ENCODE measurements at places on chromosomes 13 and 19.
A peak's percentile ranks its signal among the peaks of the same experiment; 100 is the strongest.

DNA sequence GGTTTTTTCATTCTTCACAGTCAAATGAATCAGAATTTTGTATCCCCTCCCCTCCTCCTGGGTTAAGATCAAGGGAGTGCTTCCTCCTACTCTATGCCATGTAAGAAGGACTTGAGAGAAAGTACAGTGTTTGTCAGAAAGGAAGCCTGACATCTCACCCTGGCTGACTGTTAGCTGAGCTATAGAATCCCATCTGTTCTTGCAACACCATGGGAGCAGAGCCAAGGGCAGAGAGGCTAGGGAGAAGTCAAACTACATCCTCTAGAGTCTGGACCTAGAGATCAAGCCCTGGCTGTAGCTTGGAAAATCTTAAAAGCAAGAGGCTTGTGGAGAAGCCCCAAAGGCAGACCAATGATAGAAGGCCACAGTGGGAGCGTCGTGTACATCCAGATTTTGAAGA is 145.9 kb downstream of the OLFM4 start:
- no peak for DNase-seq

DNA sequence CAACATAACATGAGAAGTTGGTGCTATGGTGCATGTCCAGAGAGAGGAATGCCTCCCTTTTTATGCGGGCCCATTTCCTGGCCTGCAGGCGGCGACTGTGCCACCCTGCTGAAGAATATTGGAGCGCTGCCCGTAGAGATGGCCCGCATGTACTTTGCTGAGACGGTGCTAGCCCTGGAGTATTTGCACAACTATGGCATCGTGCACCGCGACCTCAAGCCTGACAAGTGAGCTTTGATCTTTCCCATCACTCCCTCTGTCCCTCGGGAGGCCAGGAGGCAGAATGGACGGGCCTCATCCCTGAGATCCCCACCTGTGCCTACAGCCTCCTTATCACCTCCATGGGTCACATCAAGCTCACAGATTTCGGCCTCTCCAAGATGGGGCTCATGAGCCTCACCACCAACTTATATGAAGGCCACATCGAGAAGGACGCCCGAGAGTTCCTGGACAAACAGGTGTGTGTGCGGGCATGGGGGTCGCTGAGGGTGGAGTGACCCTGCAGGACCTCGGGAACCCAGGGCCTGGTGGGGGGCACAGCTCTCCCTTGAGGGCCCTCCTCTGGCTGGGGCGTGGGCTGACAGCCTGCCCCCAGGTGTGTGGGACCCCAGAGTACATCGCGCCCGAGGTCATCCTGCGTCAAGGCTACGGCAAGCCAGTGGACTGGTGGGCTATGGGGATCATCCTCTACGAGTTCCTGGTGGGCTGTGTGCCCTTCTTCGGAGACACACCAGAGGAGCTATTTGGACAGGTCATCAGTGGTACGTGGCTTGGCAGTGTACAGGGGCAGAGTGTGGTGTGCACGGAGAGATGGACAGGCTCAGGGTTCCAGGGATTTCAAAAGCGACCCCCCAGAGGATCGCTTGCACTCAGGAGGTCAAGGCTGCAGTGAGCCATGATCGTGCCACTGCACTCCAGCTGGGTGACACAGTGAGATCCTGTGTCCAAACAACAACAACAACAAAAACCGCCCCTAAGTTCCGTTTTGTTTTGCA is 16.2 kb downstream of the DNASE2 start:
- DNase-seq = no peak

DNA sequence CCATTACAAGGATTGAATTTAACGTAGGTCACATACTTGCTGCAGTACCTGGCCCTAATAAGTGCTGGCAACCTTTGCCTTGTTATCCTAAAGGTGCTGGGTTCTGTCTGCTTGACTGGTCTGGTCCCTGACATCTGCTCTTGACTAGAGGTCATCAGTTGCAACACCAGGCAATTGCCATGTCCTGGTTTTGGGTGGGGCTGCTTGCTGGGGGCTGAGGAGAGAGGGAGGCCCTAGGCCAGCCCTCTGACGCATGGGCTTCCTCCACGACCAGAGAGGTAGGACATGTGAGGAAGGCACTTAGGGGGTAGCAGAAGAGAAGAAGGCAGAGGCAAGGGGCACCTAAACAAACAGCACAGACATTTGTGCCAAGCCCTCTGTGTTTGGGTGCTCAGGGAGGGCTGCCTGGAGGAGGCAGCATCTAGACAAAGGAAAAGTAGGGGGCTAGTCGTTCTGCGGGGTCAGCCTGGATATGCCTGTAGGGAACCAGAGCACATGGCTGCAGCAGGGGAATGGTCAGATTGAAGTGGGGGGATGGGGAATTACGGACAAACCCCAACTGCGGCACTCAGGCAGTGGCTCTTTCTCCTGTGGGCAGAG is 21.7 kb downstream of the VSTM2B start:
- no peak for DNase-seq

DNA sequence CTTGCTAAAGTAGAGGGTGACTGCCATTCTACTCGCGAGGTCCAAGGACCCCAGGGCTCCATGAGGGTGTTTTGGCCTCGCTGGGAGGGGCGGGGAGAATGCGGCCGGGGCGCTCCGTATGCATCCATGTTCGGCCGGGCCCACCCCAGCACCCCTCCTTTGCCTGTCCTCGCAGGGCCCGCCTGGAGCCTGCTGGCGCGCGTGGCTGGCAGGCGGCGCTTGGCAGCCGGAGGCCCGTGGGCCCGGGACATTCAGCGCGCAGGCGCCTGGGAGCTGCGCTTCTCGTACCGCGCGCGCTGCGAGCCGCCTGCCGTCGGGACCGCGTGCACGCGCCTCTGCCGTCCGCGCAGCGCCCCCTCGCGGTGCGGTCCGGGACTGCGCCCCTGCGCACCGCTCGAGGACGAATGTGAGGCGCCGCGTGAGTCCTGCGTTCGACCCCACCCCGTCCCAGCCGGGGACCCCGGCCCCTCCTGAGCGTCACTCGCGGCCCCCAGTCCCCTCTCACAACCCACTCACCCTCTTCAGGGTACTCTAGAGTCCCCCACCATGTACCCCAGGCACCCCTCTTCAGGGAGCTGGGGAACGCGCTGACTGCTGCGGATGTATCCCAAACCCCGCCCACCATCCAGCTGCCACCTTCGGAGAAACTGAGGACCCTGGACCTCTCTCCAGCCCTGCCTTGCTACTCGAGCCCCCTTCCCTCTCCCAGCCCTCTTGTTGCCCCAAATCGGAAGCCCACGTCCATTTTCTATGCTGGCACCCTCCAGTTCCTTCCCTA is 4.1 kb downstream of the DLL3 start:
- peak; percentile 16 for DNase-seq

GRCh38 chr13:101393140-101393539 is 23.2 kb downstream of the NALCN start:
- DNase-seq = no peak

DNA sequence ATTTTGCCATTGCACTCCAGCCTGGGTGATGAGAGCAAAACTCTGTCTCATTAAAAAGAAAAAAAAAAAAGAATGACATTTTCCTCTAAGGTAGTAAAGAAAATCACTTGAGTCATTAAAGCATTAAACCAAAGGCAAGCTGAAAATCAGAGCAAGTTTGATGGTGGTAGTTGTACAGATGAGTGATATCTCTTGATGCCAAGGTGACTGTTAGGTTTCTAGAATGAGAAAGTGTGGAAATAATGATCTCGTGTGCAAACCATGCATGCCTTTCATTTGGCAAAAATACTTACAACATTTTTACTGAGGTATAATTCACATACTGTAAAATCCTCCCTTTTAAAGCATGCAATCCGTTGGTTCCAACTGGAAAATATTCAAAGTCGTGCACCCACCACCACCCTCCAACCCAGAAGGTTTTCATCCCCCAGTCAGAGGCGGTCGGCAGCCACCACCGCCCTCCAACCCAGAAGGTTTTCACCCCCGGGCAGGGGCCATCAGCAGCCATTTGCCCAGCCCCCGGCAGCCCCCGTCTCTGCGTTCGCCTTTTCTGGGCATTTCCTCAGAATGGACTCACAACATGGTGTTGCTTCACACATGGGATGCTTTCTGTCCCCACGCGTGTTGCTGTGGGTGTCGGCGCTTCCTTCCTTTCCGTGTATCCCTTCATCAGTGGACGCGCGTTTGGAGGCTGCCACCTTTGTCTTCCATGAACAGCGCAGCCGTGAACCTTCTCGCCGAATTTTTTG is 90.2 kb downstream of the ATP11A start:
- peak; percentile 50 for DNase-seq

DNA sequence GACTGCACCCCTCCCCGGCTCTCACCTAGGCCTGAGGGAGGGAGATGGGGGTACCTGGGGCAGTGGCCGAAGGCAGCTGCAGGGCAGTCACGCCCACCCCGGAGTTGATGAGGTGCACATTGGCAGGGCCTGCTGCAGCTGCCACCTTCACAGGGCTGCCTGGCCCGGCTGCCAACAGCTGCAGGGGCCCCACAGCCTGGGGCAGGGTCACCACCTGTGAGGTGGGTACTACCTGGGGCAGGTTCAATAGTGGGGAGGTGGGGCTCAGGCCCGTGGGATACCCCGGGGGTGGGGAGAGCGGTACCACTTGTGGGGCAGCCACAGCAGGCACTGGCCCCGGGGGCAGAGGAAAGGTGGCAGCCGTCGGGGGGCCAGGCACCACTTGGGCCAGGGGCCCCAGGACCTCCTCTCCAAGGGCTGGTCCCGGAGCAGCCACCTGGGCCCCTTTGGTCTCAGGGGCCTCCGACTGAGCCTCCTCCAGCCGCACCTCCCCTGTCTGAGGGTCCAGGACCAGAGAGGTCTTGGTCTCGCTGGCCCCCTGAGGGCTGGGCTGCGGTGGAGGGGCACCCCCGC is 2.7 kb downstream of the SIX5 start:
- DNase-seq = no peak

DNA sequence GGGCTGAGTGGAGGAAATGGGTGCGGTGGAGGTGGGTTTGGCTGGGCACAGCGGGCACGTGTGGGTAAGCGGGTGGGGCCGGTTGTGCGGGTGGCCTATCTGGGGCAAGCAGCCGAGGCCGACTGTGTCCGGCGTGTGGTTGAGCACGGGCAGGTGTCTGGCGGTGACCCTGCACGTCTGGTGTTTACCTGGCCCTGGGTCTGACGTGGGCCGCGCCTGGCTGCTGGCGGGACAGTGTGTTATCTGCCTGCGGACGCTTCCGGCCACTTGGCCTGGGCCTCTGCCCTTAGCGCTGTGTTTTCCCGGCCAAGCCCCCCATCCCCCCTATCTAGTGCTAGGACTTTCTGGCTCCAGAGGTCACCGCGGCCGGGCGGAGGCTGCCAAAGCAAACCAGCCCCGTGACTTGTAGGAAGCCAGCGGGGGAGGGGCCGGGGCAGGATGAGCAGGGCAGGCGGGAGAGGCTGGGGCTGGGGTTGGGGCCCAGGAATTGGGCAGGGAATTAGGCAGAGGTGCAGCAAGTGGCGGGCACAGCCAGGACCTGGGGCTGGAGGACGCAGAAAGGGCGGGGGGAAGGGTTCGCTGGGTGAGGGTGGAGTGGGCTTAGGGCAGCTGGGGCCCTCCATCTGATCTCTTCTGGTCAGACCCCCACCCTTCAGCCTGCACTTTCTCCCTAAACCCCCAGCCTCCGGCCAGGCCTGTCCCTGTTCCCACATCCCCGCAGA is 534 bp upstream of the HPN start:
- DNase-seq = peak; percentile 37

DNA sequence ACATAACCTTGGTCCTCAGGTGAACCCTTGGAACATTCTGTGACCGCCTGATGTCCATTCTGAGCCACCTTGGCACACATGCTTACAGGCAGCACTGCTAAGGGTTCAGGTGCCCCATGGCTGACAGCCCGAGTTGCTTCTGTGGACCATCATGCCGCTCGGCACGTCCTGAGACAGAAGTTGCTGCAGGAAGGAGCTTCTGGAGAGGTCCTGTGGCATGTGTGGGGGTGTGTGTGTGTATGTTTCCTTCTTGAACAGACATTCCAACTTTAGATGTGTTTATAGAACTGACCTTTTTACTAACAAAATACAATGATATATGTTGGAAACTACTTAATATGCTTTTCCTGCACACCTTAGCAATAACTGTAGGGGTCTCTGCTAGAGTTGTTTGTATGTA is 4.8 kb upstream of the C1QTNF9 start:
- no peak for DNase-seq

DNA sequence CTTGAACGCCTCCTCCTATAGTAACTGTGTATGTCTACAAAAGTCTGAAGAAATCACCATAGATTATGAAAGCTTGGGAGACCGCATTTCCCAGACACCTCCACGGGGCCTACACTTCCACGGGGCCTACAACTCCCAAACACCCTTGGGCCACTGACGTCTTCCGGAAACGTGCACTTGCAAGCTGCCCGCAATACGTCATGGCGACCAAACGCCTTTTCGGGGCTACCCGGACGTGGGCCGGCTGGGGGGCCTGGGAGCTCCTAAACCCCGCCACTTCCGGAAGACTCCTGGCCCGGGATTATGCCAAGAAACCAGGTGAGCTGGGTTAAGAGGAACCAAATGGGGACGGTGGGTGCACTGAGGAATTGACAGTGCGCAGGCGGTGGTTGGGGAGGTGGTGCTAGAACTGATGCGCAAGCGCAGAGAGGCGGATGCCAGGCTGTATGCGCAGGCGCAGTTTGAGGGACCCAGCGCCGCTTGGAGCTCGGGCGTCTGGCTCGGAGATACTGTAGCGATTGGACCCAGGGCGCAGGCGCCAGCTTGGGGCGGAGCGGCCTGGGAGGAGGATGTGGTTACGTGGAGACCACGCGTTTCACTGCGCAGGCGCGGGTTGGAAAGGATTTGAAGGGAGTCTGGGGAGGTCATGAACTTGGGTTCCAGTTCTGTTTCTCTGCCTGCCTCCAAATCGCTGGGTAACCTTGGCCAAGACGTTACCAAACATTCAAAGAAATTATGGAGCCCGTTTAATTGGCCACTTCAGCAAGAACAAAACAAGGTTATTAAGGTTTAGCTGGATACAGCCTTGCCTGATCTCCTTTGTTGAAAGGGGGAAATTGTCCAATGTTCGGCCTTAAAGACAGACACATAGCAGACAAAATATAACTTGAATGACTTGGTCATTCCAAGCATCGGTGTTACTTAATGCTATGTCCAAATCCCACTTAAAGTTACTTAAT is at the start of gene MRPL54:
Gene MRPL54, plus strand, starts transcription at position 182 of the 959 bp plus-strand sequence. Its CDS starts 19 bp downstream, at position 201.
- peak; percentile 97 for DNase-seq

GRCh38 chr19:29724102-29724641 is 9.1 kb upstream of the C19orf12 start:
- no peak for DNase-seq

- no peak for DNase-seq
These were observed 62.4 kb downstream of the URI1 start for GRCh38 chr19:30004403-30004802.

DNA sequence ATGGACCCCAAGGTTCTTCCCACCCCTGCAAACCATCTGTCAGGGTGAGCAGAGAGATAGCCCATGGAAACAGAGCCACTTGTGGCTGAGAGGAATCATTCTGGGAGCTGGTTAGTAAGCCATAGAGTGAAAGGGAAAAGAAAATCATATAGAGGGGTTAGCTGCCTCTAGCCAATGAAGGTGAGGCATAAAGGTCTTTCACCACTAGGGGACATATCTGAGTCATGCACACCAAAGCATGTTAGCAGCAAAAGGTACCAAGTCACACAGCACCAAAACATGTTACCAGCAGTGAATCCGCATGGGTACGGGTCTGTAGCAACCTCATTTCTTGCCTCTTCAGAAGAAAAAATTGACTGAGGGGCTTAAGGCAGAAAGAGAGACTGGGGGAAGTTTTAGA is 76.7 kb upstream of the ZNF43 start:
- no peak for DNase-seq

- no peak for DNase-seq
These were observed 1379.9 kb downstream of the UQCRFS1 start for GRCh38 chr19:27833031-27833430.

Measured in renal cortical epithelial cell (primary cell).